ENCODE measurements at places on chromosomes 13 and 19.

- no peak for DNase-seq
Observed at GRCh38 chr13:69580255-69580654, 527.4 kb upstream of the ATXN8OS start.

GRCh38 chr13:24006520-24007248 is 109.4 kb upstream of the C1QTNF9B start:
- no peak for DNase-seq

DNA sequence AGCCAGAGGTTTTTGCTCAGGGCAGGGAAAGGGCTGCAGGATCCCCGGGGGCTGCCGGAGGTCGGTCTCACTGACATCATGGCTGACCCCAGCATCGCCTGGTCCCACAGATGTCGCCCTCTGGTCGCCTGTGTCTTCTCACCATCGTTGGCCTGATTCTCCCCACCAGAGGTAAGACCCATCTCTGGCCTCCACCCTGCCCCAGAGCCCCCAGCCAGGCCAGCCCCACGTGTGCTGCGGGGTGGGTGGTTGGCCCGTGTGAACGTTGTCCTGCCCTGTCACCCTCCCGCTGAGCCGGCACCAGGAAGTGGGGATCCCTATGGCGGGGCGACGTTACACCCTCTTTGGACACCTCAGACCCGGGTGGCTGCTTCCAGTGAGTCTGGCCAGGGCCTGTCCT is 906 bp downstream of the FXYD5 start:
- peak; percentile 19 for DNase-seq

DNA sequence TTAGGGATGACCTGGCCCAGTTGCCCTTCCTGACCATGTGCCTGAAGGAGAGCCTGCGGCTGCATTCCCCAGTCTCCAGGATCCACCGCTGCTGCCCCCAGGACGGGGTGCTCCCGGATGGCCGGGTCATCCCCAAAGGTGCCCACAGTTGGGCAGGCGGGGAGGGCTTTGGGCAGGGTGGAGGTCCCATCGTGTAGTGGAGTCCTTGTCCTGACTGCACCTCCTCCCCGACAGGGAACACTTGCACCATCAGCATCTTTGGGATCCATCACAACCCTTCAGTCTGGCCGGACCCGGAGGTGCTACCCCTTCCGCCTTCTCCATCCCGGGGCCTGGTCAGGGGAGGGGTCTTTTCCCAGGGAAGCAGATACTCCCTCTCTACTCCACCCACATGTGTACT is 31.7 kb upstream of the CYP4F8 start:
- no peak for DNase-seq

- DNase-seq = no peak
Observed at GRCh38 chr13:33875618-33876401, 57.9 kb downstream of the RFC3 start.

- DNase-seq = no peak
Observed at GRCh38 chr13:59898066-59898465, 265.7 kb downstream of the DIAPH3 start.

- no peak for DNase-seq
Observed at GRCh38 chr13:21014502-21015170, 46.8 kb downstream of the LATS2 start.

Measured in NK-92 treated with Interleukin-12 subunit alpha and Interleukin-12 subunit beta, amount 100 ng/mL, for 24 hours (cell line).